Stimulated activated CD8-positive, alpha-beta memory T cell treated with anti-CD3 and anti-CD28 coated beads, Interleukin-7, amount 100 ng/mL, for 1 hour (primary cell): ENCODE measurements at places on chromosomes 4 and X.

DNA sequence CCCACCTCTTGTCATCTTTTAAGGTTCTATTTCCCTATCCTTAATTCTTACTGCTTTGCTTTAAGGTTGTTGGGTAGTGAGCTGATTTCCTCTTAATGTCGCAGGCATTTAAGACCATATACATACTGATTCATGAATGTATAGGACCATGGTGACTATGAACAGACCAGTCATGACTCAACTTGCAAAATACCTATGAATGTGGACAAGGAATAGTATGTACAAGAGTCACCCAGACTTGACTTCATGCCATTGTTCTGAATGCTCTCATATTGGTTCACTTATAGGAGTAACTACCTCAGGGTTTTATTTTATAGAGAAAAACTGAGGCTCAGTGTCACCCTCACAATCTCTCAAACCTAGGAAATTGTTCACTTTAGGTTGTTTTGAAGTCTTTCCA lies 44.3 kb downstream of the CCNG2 start:
- no peak for DNase-seq

GRCh38 chr4:13918110-13918509 lies 290.6 kb upstream of the BOD1L1 start:
- DNase-seq, result no peak

- DNase-seq, result no peak
Measured at GRCh38 chr4:93983140-93983539, 154.6 kb downstream of the ATOH1 start.

DNA sequence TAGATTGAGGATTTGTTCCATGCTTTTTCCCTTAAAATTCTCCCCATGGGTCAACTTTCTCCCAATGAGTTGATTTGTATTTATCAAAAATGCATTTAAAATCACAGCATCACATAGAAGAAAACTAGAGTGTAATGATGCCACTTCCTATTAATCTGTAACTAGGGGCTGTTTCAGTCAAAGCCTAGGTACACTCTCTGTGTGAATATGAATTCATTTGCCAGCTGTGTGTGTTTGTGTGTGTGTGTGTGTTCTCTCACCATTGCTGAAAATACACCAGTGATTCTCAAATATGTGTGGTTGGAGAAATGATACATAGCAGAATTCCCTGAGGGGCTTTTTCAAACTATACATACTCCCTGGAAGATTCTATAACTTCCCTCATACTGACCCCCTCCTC lies 546.5 kb downstream of the KLHL13 start:
- no peak for DNase-seq

DNA sequence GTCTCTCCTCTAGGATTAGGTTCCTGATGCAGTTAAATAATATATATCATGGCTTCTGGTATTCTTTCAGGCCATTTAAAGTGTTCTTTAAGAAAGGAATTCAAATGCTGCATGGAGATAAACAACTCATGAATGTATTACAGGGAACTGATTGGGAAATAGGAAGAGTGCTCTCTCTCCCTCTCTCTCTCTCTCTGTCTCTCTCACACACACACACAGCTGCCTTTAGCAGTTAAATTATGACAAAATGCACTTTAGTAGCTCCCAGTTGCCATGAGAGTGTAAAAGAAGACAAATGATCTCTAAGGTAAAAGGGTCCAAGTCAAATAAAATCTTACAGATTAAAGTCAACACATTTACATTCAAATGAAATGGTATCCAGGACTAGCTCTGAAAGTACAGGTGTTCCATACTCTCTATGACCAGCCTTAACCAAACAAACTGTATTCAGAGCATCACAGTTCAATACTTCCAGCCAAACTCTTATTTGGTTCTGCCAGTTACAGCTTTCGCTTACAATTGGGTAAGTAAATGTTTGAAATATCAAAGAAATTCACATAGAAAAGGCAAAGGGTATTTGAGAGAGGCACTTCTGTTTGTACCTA lies 94.7 kb upstream of the CXXC4 start:
- no peak for DNase-seq

GRCh38 chr4:52010986-52011385 lies 9.2 kb downstream of the LRRC66 start:
- no peak for DNase-seq

- DNase-seq, result no peak
Measured at GRCh38 chr4:168269896-168270295, 48.7 kb downstream of the DDX60 start.

GRCh38 chr4:75071317-75071716 lies 138.4 kb downstream of the PARM1 start:
- no peak for DNase-seq

GRCh38 chr4:153725136-153725830 lies 34.5 kb downstream of the RNF175 start:
- no peak for DNase-seq

DNA sequence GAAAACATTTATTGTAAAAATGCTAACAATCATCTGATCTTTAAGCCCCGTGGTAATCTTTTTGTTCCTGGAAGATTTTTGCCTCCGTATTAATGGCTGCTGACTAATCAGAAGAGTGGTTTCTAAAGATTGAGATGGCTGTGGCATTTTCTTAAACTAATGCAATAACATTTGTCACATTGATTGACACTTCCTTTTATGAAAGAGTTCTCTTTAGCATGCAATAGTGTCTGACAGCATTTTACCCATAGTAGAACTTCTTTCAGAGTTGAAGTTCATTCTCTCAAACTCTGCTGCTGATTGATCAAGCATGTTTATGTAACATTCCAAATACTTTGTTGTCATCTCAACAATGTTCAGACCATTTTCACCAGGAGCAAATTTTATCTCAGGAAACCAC lies 26.8 kb upstream of the UGT2B4 start:
- DNase-seq, result no peak

DNA sequence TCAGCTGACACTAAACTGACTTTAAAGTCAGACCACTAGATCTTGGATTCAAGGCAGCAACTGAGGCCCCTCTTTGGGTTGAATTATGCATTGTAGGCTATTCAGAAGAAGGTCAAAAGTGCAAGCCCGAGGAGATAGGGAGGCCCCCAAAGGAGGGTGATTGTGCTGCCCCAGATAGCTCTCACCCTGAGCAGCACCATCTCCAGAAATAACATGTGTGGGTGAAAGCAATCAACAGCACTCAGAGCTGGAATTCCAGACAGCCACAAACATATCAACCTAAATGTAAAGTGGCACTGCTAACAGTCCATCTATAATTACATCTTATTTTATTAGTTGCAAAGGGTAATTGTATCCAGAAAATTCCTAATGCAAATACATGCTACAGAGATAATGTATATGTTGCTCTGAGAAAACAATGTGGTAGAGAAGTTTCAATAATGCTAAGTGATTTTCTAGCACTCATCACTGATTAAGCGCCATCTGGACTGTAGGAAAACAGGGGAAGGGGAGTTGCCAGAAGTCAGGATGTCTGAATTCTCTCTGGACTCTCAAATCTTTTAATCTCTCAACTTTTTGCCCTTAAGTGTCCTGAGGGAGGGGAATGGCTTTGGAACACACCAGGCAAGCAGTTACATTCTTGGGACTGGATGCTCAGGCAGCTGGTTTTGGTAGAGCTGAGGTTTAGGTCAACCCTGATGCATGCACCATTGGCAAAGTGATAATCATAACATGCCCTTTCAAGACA lies 61.8 kb upstream of the SFRP2 start:
- DNase-seq, result no peak

GRCh38 chr4:146443525-146443924 lies 78.2 kb downstream of the SLC10A7 start:
- DNase-seq, result no peak

DNA sequence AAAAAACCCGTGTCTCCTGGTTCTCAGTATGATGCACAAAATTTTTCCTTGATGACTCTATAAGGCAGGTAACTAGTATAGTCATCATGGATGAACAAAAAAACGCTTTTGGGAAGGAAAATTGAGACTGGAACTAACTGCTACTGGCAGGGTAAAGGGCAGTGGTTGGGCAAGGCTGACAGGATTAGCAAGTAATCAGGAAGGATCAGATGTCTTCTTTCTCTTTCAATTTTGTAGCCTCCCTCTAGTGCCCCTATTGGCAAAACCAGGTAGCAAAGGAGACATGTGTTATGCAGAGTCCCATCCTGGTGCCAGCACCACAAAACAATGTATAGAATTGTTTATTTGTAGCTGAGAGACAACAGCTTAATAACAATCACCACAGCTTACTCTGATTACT lies 12.8 kb upstream of the SLITRK4 start:
- DNase-seq, result no peak

DNA sequence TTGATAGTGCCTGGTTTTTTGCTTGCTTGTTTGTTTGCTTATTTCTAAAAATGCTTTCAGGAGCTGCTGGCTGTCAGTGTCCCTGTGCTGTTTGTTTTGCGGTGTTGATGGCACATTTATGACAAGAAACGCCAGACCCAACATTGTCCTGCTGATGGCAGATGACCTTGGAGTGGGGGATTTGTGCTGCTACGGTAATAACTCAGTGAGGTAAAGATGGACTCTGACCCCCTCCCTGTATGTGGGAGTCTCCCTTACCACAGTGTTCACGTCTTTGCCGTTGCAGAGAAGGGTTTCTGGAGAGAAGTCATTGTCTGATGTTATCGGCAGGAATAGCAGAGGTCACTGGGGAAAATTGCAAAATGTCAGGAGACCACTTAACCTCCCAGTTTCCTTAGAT lies at the start of gene ARSH:
TSS of gene ARSH (plus strand) at position 52 of the 400 bp plus-strand sequence. CDS start at position 119, 67 bp downstream.
- DNase-seq, result no peak

- no peak for DNase-seq
Measured at GRCh38 chr4:165454426-165454825, 75.6 kb downstream of the CPE start.

DNA sequence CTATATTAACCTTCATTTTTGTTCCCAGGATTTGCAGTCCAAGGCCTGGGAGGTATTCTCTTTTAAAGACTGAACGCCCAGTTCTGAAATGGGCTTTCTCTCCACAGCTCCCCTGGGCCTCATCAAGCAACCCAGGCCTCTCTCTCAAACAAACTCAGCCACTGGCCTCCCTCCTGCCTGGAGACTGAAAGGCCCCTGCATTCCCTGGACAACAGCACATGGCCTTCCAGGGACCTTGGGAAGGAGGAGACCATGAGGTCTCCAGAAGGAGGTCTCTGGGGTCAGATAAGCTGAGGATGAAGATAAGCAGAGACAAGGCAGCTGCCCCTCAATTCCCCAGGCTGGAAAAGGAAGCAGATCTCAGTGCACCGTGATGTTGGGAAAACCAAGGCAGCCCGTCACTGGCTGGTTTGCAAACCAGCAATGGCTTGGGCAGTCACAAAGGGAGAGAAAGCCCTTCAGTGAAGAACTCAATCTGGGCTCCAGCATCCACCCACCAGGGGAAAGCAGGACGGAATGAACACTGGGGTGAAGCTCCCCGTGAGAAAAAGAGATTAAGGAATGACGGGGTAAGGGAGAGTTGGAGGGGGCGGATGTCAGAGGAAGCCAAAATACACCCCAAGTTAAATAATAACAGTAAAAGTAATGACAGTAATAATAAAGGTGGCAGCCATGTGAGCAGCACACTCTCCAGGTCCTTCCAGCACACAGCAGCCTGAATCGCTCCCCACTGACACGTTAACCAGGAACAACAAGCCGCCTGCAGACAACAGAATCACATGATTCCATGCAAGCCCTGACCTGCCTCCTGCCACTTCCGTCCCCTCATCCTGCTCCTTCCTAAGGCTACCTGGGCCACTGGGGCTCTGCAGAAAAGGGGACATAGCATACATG lies 22.3 kb downstream of the AMOT start:
- no peak for DNase-seq

DNA sequence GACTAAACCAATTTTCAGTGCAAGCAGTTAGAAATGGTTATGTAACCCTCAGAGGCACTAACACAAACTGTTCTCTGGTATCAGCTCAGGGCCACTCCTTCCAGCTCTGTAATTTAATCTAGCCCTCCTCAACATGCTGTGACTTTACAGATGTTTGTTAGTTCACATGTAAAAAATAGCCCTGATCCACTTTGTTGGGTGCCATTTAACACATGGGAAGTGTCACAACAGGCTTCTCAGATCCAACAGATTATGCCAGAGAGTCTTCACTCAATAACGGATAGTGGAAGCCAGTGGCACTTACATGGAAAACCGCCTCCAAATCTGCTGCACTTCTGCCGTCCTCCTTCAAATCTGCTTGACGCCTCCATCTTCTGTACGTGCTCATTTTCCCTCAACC lies 51.6 kb downstream of the ATP8A1 start:
- no peak for DNase-seq

DNA sequence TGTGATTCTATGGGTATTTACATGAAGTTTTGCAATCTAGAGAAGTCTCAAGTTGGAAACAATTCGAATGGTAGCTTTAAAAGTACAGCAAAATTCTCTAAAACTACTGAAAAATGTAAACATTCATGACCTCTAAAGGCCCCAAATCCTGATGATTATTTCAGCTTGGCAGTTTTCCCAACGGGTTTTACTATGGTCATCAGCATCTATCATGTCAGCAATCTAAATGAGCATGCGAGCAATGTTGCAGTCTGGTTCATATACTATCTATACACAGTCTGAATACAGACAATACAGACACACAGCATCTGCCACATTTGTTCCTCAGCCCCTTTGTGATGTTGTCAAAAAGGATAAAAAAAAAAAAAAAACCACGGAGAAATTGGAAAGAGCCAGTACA lies 790.3 kb upstream of the HTR2C start:
- DNase-seq, result no peak

DNA sequence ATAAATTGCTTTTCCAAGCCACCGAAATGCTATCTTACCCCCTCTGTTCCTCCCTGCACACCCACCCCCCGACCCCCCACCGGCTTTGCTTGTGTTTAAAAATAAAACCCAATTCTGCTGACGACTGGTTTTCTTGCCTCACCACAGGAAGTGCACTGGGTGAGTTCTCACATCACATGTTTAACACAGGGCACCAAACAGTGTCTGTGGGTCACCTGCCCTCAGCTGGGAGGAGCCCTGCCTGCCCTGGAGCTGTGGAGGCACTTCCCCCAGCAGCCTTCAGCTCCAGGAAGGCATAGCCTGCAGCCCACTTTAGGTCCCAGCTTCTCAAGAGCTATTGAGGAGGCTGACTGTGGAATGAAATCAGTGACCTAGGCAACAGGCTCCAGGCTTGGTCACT lies 8.8 kb downstream of the TMEM255A start:
- DNase-seq, result no peak

DNA sequence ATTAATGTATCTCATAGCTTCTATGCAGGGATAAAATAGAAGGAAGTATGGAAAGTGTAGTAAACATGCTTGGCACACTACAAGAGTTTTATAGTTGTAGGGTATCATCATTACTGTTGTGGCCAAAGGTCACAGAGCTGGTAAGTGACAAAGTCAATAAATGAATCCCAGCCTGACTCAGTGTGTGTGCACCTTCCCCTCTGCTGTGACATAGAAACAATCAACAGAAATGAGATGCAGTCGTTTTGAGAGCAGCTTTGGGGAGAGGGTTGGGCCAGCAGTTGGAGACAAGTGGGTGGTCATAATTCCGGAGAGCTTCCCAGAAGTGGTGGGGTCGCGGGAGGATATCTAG lies 82.4 kb upstream of the RBPJ start:
- DNase-seq, result no peak

GRCh38 chr4:147616849-147617172 lies 386 bp upstream of the TMEM184C start:
- DNase-seq, result no peak
